ENCODE measurements at places on chromosomes 12 and 14.

GRCh38 chr12:78891646-78892353, 27.2 kb downstream of the SYT1 start:
- DNase-seq: no peak

DNA sequence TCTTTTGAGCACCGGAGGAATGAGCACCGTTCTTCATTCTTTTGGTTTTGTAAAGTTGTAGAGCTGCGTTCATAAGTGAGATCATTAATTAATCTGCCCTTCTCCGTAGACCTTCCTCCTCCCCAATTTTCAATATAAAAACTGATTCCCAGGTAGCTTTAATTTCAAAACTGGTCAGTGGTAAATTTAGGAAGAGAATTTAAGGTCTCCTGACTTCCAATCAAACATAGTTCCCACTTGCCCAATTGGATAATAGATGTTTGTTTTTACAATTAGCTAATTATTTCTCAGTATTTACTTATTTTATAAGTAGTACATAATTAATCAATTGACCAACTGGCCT, 27.2 kb upstream of the YBX3 start:
- DNase-seq: no peak

GRCh38 chr12:68349921-68350606, 17.9 kb upstream of the MDM1 start:
- no peak for DNase-seq

DNA sequence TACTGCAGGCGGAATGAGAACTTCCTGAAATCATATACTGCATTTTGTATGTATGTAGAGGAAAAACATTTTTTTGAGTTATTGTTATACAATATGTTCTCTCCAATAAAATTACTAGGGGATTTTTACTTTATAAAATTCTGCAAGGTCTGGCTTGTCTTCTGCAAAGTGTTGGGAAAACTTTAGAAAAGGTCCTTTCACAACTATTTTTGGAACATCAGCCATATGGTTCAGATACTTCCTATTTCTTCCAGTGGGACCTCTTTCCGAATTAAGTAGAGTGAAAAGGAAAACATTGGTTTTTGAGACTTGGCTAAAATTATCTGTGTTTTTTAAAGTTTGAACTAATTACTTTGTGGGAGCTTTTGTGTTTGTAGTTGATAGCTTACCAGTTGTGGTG, 52.7 kb downstream of the DAAM1 start:
- no peak for DNase-seq

All from stimulated activated naive CD8-positive, alpha-beta T cell treated with anti-CD3 and anti-CD28 coated beads, Interleukin-15, Interleukin-2, amounts not matched to agents 100 U/mL and 50 U/mL, for 24 hours (primary cell).